ENCODE measurements at places on chromosomes 7 and 10. TPM values are rescaled to one million over a fixed set of nuclear protein-coding genes. Genes with fewer than 3 reads are reported as not detected.

The KLF14 gene
- total RNA-seq, result not detected

The DOCK1 gene
- 30.8 TPM for total RNA-seq

The IFT22 gene
- 15.6 TPM for total RNA-seq

The IKZF1 gene
- total RNA-seq, result not detected

The SSBP1 gene
- 212 TPM for total RNA-seq

The SPDYE16 gene
- total RNA-seq, result not detected

The TCERG1L gene
- total RNA-seq, result not detected

The ZNF488 gene
- total RNA-seq, result 0.07 TPM

The HMX3 gene
- 5.0 TPM for total RNA-seq

The OR2A1 gene
- not detected for total RNA-seq

The ST8SIA6 gene
- total RNA-seq, result not detected

The MLXIPL gene
- total RNA-seq, result not detected

The FAM24B gene
- not detected for total RNA-seq

The CYP26C1 gene
- total RNA-seq, result not detected

The THNSL1 gene
- 7.3 TPM for total RNA-seq

The WEE2 gene
- not detected for total RNA-seq

The TRPV5 gene
- not detected for total RNA-seq

The SEMA4G gene
- not detected for total RNA-seq

The TBC1D12 gene
- 7.2 TPM for total RNA-seq

The AGAP4 gene
- total RNA-seq, result 2.2 TPM

The ZCCHC24 gene
- 17.8 TPM for total RNA-seq

The OPN4 gene
- total RNA-seq, result not detected

The ASL gene
- 18.4 TPM for total RNA-seq

The BCCIP gene
- 184 TPM for total RNA-seq

All from MG63 (cell line).